ENCODE measurements at places on chromosomes 5 and 9.

DNA sequence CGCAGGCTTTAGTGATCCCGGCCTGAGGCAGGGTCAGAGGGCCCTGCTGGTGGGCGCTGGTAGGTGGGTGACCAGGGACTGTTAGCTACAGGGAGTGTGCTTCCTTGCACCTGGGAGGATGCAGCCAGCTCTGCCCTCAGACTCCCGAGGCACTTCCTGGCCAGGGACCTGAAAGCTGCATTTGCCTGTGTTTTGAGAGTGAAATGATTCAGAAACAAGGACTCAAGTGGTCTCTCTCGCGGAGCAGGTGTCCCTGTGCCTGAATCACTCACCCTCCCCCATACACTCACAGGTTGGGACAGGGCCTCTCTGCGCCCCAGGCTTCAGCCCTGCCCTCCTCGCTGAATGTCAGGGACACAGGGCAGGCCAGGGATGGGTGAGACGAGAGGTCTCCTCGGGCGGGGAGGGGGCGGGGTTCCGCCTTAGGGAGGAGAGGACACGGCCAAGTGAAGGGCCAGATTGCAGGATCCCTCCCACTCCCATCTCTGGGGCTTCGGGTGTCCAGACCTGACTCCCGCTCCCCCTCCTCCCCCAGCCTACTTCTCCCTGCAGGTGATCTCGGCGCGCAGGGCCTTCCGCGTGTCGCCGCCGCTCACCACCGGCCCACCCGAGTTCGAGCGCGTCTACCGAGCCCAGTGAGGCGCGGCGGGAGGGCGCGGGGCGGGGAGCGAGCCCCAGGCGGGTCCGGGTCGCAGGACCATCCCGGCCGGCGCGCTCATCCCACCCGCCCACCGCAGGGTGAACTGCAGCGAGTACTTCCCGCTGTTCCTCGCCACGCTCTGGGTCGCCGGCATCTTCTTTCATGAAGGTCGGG is 1.5 kb downstream of the LTC4S start:
- DNase-seq: peak; percentile 22

DNA sequence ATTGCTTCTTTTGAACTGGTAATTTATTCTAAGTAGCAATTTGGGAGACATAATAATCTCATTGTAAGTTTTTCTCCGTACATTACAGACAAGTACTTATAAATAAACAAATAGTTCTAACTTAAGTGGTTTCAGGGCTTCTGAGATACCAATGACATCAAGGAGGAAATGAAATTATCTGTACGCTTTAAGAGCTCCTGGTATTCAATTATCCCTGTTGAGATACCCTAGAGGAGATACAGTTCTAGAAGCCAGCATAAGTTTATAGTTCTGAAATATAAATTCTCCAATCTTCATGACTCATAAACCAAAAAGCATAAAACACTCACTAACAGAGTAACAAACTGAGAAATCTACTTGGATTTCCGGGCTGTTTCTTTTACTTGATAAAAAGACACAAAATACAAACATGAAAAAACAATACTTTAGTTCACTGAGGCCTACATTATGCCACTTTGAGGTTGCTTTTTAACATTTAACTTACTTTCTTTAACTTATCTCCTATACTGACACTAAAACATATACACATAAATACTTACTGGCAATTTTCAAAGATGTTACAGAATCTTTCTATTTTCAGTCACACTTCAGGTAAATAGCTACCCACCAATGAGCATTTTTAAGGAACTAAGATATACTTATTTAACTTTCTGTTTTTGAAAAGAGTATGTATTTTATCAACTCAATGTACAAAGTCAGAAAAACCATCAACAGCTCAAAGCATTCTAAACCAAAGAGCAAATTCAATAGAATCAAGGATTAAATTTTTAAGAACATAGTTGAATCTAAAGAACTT is 7.5 kb downstream of the DCTN4 start:
- DNase-seq: no peak

DNA sequence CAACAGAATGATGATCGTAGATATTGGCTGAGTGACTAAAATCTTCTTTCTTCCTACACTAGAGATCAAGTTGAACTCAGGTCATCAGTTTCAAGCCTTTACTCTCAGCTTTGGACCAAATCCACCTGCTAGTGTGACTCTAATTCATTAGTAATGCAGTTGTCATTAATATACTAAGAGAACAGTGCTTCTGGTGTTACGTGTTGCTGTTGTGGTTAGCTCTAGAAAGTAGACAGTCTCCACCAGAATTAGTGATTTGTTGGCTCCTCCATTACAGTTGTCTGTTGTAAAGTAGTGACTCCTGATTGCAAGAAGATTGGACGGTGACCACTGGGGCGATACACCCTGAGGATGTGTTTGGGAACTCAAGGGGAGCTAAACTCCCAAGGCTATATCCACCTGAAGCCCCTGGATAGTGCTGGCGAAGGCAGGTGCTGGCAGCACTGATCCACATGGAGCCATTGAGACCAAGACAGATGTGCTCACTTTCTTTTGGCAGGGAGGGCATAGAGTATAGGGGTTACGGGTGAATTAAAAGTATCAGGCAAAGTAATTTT is 3.1 kb downstream of the CAMK4 start:
- no peak for DNase-seq

GRCh38 chr5:91381774-91382359 is 1.2 kb downstream of the ARRDC3 start:
- peak; percentile 76 for DNase-seq

DNA sequence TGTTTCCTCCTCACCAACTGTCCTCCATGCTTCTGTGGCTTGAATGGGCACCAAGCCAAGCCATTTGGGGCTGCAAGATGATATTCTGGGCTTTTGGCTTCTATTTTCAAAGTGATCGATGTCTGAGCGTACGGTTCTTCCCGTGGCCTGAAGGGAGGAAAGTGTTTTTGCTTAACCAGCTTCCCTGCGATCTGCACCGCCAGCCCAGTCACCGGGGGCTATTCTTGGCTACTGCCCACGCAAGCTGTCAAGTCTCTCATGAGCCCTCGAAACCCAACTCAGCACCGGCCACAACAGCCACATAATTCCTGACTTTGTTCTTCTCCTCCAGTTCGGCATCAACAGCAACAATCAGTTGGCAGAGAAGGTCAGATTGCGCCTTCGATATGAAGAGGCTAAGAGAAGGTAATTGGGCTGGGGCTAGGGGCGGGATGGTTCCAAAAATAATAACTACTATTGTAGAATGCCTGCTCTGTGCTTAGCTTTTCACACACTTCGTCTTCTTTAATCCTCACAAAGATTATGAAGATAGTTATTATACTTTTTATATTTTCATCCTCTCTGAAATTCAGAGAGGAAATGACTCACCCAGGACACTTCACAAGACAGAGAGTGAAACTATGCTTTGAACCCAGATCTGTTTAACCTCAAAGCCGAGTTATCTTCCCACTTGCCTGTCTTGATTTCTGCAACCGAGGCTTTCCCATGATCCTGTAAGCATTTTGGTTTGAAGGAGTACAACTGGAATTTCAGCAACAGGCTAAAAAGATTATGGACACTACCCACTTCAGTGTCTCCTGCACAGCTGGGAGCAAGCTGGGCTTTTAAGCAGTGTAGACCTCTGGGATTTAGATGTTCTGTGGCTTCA is 76.4 kb upstream of the RARS1 start:
- no peak for DNase-seq

- DNase-seq: no peak
These were observed 93.2 kb downstream of the MYO10 start for GRCh38 chr5:16842896-16843295.

DNA sequence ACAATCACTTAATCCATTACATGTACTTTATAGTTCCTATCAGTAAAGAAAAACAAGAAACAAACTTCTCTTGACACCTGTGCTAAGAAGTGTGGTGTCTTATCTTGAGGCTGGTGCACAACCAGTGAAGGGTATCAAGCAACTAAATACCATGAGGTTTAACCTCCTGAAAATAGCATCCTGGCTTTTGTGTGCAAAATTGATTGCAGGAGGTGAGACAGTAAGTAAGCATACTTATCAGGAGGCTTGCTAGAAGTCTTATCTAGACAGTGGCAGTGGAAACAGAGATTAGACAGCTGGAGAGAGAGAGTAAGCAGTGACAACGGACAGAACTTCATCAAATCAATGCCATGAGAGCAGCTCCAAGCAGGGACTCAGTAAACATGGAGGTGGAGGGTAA is 730.3 kb downstream of the DNAH5 start:
- no peak for DNase-seq

DNA sequence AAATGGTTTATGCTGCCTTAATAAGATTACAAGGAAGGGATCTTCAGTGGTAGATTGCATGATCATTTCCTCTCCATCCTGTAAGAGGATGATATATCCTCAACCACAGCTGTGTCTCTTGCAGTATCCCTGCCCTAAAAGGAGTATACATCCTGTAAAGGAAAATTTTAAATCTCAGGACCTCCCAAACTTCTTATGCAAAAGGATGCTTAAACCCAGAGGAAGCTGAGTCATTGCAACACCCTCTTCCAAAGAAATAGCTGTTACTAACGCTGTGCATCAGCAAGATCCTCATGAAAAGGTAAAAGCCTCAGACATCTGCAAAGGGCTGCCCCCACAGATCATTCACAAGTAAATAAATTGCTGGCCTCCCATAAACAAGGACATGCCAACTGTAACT is 599.0 kb downstream of the PRELID2 start:
- no peak for DNase-seq
